ENCODE measurements at places on chromosomes 4 and X.

DNA sequence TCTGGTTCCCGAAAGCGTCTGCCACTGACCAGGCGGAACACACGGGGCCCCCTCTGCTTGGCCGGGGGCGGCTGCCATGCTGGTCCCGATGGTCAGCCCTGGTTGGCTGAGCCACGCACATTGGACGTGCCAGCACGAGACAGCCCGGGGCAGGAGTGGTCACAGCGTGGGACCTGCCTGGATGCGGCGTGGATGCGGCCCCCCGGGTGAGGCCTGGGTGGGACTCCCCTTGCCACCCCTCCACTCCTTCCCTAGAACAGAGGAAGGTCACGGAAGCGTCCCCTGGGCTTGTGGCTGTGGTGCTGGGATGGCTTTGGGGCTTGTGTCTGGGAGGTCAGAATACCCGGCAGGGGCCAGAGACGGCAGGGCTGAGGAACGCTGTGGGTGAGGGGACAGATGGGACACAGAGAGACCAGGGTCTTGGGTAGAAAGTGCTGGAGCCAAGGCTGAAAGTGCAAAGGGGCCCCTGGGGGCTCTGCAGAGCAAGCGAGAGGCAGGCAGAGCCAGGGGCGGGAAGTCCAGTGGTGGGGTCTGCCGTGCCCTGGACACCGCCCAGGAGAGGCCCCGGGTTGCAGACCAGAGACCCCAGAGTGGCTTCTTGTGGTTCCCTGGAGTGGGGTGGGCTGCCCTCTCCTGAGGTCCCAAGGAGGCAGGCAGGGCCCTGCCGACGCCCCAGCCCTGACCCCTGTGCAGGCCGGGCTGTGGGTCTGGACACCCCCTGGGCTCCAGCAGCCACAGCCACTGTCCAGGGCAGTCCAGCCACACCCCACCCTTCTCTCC, 8.6 kb upstream of the CPLX1 start:
- no peak for DNase-seq

DNA sequence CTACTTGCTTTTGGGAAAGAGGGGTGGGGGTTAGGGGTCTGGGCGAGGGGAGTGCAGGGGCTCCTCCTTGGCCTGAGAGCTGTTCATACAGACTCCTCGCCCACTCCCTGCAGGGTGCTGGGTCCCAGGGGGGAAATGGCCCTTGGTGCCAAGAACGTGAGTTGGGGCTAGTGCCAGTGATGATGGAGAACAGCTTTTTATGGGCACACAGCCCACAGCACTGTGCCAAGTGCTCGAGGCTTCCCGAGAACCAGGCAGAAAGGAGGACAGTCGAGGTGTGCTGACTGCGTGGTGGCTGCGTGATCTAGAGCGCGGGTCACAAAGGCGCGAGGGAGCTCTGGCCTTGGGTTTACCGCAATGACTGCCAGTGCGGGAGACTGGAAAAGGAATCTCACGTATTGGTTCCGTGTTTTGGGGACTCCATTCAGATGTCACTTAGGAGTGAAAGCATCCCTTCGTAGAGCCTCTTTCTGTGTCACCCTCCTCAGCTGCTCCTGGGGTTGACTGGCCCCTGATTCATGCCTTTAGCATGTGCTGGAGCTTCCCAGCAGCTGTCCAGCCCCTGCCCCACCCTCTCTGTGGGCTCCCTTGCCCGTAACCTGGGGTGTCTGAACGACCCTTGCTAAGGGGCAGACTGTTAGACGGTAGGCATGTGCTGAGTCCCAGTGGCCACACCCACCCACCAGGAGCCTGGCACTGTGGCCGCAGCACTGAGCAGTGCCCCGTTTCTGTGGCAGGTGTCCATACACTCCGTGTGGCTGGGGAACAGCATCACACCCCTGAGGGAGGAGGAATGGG, 20.9 kb upstream of the MSANTD1 start:
- DNase-seq, result no peak

DNA sequence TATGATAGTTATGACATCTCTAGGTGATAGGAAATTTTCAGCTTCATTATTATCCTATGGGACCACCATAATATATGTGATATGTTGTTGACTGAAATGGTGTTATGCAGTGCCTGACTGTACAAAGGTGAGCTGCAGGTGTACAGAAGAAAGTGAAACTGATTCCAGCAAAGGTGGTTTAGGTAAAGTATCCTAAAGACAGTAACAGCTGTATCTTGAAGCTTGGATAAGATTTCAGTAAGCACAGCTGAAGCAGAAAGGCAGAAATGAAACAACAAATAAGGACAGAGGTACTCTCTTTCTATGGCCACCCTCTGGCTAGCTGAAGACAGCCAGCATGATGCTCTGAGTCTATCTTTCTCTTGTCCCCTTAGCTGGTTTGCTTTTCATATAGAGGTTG, 30.0 kb upstream of the PGK1 start:
- DNase-seq, result no peak

GRCh38 chr4:8007581-8007980, 67.9 kb upstream of the AFAP1 start:
- no peak for DNase-seq

GRCh38 chr4:187840814-187841213, 154.8 kb upstream of the ZFP42 start:
- DNase-seq, result no peak

- no peak for DNase-seq
These were observed 237.2 kb upstream of the FSTL5 start for GRCh38 chr4:162401021-162401420.

DNA sequence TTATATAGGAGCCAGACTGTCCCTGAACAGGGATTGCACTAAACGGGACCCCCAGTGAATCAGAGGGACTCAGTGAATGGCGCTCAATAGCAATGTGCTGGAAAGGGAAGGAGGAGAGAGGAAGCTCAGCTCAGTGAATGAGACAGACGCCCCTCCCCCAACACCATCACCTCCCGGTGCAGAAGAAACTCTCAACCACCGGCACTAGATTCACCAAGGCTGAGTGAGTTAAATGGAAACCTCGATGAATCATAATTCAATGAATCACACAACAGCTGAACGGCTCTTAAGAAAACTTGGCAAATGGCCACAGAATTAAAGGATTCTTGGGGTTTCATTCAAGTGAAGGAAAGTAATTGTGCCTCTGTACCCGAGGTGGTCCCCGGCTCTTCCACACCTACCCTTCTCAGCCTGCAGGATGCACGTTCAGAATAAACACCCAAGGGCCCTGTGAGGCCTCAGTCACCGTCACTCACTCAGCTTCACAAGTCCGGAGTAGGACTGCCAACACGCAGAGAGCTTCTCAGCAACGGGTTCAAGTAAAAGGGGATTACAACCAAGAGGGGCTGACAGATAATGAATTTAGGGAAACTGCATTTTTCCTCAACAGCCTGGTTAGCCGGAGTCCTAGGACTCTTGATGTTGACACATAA, 29.3 kb downstream of the CRMP1 start:
- DNase-seq, result peak; percentile 93

DNA sequence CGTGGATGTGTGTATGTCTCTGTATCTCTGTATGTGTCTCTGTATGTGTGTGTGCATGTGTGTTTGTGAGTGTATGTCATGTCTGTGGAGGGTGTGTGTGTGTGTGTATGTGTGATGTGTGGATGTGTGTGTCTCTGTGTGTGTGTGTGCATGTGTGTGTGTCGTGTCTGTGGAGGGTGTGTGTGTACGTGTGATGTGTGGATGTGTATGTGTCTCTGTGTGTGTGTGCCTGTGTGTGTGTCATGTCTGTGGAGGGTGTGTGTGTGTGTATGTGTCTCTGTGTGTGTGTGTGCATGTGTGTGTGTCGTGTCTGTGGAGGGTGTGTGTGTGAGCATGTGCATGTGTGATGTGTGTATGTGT, 51.6 kb upstream of the ADRA2C start:
- no peak for DNase-seq

GRCh38 chr4:81353861-81354260, 117.8 kb downstream of the RASGEF1B start:
- no peak for DNase-seq

GRCh38 chr4:129143359-129143758, 47.4 kb downstream of the C4orf33 start:
- no peak for DNase-seq

GRCh38 chr4:173448103-173448502, 49.2 kb upstream of the SCRG1 start:
- peak; percentile 33 for DNase-seq

- DNase-seq, result no peak
These were observed 141.0 kb downstream of the MAB21L2 start for GRCh38 chr4:150722908-150723362.

DNA sequence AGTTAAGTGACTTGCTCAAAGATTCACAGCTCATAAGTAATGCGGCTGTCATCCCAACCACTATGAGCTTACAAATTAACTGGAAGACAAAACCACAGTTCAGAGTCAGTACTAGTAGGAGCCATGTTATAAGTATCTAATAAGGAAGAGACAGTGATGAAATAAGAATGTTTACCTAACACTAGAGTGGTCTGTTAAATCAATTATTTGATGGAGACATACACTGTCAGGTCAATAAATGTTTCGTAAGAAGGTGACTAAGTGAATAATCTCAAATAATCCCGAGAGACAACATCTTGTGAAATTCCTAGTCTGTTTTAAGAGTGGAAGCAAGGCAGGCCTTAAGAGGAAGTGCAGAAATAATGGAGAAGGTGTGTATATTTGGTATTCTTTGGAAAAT, 25.8 kb upstream of the AMELX start:
- no peak for DNase-seq

GRCh38 chr4:74353858-74354257, 11.1 kb upstream of the EREG start:
- DNase-seq, result no peak

DNA sequence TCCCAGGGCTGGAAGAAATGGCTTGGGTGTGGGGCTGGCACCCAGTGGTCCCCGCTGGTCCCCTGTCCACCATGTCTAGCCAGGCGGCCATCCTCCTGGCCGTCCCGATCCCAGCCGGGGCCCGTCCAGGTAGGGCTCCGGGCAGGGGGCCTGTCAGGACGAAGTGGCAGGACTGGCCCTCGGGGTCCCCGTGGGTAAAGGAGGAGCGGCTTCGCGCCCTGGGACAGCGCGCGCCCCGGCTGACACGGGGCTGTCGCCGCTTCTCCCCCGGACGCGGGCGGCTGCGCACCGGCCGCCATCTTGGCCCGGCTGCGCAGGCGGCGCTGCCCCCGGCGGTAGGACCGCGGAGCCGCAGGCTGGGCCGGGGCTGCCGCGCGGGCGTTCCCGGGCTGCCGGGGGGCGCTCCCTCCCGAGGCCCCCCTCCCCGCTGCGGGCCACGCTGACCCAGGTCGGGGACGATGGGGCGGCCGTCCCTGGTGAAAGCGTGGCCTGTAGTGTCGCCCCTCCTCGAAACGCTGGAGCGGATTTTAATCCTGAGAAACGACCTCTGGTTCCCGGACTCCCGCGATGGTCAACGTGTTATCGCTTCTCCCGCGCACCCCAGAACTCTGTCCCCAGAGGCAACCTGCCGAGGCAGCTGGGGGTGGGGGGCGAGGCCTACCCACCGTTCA, 60.4 kb upstream of the BCOR start:
- DNase-seq, result peak; percentile 71

- no peak for DNase-seq
These were observed 393.3 kb downstream of the PPP3CA start for GRCh38 chr4:100954046-100954445.

DNA sequence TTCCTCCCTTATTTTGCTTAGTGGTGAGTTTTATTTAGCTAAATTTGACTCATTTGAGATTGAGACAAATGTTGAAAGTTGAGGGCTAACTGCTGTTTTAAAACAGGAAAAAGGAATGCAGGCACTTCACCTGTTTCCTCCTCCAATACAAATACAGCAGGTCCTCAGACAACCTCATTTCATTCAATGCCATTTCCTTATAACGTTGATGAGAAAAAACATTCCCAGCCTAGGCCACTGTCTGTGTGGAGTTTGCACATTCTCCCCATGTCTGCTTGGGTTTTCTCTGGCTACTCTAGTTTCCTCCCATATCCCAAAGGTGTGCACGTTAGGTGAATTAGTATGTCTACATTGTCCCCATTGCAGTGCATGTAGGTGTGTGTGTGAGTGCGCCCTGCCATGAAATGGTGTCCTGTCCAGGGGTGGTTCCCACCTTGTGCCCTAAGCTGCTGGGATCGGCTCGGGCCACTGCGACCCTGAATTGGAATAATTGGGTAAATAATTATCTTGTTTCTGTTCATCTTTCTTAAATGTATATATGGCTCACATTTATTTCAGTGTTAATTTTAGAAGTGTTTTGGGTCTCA, 21.9 kb downstream of the SMAD1 start:
- no peak for DNase-seq
